Cardiac muscle cell (in vitro differentiated cells and primary cell): ENCODE measurements at places on chromosomes 7 and 10. TPM values are rescaled to one million over a fixed set of nuclear protein-coding genes. Genes with fewer than 3 reads are reported as not detected.
A peak's percentile ranks its signal among the peaks of the same experiment; 100 is the strongest.

DNA sequence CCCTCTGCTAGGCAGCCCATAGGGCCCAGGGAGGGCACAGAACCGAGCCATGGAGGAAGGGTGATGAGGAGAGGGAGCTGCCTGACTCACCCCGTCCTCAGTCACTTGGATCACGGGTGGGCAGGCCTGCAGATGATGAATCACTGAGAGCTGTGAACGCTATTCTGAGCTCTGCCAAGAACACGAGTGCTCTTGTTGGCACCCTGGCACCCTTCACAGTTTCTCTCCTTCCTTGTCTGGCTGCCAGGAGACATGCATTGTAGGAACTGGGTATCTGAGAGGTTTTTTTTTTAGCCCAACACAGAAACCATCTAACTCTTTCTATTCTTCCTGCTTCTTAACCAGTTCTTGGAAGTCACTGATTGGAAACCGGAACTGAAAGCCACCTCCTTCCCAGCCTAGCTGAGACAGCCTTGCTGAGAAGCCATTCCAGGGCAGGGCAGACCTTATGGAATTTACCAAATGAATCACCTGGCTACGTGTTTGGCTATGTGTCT is 82.1 kb downstream of the SLC37A3 start:
- DNase-seq, result no peak

- DNase-seq, result peak; percentile 38
These were observed 52.0 kb downstream of the ABCC2 start for GRCh38 chr10:99834410-99834809.

GRCh38 chr10:14665304-14665703 is 109.4 kb downstream of the FAM107B start:
- DNase-seq, result no peak

- DNase-seq, result no peak
These were observed 235.0 kb upstream of the CSTF2T start for GRCh38 chr10:51934373-51934772.

GRCh38 chr7:45564485-45564884 is 9.7 kb upstream of the ADCY1 start:
- DNase-seq, result peak; percentile 17

DNA sequence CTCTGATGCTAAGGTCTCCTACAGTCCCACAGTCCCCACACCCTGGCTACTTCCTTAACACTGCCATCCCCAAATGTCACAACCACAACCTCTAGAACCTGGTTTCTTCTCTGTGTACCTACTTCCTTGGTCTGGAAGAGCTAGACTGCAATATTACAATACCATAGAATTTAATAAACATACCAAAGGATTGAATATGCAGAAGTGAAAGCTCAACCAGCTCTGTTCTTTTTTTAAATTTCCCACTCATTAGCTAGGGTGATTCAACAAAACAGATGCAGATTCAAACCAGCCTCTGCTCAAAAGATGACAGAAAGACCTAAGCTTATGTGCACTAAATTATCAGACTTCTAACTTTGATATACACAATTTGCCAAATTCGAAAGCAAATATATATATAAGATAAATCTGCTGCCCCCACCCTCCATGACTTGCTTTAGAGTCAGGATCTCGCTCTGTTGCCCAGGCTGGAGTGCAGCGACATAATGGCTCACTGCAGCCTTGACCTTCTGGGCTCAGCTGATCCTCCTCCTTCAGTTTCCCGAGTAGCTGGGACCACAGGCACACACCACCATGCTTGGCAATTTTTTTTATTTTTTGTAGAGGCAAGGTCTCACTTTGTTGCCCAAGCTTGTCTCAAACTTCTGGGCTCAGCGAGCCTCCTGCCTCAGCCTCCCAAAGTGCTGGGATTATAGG is 212.6 kb downstream of the CHCHD3 start:
- DNase-seq, result no peak

DNA sequence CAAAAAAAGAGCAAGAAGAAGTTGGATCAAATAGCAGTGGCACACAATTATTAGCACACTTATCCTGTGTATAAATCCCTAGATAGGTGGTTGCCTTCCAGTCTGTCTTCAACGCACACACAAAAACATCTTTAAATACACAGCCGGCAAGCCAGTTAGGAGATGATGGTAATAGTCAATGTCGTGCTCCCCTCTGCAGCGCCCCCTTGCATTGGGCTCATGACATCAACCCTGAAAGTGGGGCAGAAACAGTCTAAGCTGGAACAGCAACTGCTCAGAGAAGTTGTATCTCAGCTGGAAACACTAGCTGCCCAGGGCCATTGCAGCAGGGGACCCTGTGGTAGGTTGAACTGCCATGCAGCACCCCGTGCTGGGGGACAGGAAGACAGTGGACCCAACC is 179.5 kb upstream of the YAE1 start:
- no peak for DNase-seq

DNA sequence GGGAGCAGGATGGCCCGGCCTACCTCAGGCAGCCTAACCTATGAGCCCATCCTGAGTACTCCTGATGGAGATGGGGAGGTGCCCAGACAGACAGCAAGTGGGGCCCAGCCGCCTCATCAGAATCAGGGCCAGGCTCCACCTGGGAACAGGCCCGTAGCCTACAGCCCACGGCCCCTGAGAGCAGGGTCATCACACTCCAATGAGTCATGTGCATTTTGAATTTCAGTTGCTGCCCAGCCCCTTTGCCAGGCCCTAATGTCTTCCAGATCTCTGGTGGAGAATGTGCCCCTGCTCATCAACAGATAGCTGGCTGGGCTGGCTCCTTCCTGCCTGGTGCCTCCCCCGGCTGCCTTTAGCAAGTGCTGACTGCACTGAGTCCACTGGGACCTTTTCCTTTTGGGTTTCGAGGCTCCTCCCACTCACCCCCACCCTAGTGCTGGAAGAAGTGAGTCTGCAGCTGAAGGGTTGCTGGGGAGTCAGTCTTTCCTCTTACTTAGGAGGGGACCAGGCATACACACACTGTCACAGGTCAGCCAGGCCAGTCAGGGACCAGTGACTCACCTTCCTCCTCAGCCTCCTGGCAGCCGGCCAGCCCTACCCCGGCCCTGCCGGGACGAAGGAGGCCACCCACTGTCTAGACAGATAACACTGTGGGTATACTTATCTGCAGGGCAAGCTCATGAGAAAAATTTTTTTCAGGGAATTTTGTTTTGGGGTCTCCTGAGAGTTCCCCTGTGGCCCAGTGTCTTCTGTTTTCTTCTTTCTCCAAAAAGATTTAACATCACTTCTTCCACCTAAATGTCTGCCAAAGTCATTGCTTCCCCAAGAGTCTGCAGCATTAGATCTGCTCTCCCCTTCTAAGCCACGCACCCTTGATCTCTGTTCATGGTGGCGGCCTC is 9.1 kb upstream of the ASIC3 start:
- peak; percentile 62 for DNase-seq

DNA sequence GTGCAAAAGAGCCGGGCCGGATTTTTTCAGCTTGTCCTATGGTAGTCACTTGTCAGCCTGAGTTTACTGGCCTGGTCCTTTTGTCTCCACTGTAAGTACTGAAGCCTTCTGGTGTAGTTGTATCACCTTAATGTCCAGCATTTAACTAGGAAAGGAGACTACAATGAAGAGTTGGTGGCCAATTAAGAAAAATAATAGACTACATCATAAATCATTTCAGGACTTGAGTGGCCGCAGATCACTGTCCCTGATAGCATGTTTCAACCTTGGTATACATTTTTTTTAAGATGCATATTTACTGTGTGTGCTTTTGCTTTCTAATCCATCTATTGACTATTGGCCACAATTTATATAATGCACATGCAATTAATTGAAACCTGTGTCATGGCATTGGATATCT is 6.1 kb downstream of the FZD1 start:
- DNase-seq, result no peak

GRCh38 chr7:26444555-26444954 is 152.9 kb downstream of the SNX10 start:
- no peak for DNase-seq

- DNase-seq, result peak; percentile 86
These were observed 92.2 kb upstream of the DDC start for GRCh38 chr7:50657341-50657873.

DNA sequence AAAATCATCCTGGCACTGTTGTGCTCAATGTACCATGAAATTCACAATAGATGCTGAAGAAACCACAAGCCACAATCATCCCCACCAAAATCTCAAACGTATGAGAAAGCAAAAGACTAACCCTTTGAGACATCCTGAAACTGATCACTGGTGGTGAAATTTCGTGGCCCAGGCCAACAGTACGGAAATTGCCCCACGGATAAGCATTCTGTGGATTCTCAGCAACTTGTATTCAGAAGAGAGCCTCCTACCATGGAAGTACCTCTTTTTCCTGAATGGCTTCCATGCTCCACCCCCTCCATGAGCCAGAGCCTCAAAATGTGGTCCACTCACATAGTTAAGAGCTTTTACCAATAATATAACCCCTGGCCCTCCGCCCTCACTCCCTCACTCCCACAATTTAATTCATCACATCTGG is 163.9 kb upstream of the AUTS2 start:
- peak; percentile 43 for DNase-seq

GRCh38 chr7:135392701-135393100 is 117.2 kb downstream of the CNOT4 start:
- no peak for DNase-seq

DNA sequence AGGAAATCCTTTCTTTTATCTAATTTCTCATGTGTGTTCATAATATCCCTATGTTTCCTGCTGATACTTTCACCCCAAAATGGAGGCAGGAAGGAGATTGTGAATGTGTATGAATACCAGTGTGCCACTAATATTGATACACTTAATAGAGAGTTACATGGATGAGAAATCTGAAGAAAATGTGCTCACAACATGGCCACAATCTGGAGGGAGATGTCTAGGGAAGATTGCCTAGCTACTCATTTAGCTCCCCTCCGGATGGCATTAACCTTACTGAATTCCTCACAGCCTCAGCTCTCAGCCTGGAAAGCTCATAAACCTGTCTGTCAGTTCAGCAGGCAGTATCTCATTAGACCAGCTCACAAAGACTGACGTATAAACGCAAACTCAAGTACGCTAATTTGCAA is 23.4 kb upstream of the DMTF1 start:
- peak; percentile 38 for DNase-seq

DNA sequence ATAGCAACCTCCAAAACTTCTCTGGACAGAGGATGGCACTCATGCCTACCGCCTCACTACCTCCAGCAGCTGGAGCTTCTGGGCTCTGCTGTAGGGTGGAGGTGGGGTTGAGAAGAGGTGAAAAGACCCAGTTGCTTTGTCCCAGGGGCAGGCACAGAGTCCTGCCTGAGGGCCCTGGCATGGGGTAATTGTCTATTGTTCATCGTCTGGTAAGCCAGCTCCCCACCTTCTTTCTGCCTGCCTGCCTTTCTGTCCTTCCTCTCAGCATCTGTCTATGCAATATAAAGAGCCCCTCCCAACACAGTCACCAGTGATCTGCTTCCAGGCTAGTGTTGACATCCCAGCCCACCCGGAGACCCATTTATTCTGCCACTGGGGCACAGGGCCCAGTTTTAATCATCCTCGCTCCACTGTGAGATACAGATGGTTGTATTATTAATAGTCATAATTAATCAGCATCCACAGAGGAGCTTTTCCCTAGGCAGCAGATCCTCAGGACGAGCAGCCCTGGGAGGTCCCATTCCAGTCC is 39.0 kb downstream of the ZMIZ1 start:
- no peak for DNase-seq

DNA sequence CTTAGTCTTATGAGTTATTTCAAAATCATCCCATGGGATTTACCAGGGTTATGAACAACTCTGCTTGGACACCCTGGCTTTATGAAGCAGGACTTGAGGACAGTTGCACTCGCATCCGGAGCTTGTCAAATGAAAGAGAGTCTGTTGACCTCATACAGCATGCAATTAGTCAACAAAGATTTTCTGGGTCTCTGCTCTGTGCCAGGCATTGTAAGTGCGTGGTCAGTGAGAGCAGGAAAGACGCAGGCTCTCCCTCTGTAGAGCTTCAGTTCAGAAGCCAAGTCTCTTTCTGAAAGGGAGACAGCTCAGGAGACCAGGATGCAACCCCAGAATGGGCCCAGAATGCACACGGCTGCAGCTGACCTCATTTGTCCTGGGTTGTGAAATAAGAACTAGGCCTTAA is 45.5 kb upstream of the DMBT1 start:
- no peak for DNase-seq

- no peak for DNase-seq
These were observed 256.4 kb upstream of the SLC26A5 start for GRCh38 chr7:103702454-103702853.

- DNase-seq, result no peak
These were observed 37.9 kb downstream of the ZC3HC1 start for GRCh38 chr7:130013241-130013640.

GRCh38 chr10:51617576-51618235 is 81.7 kb downstream of the CSTF2T start:
- DNase-seq, result no peak

DNA sequence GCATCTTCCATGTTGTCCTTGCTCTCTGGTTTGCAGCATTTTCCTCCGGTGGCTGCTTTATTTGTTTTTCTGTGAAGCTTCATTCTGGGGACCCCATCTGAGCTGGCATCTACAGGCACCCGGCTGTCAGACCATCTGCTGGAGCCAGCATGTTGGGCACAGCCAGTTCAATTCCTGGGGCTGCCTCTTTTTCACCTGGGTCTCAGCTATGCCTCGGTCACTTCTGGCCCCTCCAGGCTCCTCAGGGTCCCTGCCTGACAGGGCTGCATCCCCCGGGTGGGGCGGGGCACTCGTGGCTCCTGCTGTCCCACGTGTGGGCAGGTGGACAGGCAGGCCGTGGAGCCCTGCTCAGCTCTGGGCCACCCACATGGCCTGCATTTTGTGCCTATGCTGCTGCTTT is 8.1 kb downstream of the SCART1 start:
- no peak for DNase-seq

DNA sequence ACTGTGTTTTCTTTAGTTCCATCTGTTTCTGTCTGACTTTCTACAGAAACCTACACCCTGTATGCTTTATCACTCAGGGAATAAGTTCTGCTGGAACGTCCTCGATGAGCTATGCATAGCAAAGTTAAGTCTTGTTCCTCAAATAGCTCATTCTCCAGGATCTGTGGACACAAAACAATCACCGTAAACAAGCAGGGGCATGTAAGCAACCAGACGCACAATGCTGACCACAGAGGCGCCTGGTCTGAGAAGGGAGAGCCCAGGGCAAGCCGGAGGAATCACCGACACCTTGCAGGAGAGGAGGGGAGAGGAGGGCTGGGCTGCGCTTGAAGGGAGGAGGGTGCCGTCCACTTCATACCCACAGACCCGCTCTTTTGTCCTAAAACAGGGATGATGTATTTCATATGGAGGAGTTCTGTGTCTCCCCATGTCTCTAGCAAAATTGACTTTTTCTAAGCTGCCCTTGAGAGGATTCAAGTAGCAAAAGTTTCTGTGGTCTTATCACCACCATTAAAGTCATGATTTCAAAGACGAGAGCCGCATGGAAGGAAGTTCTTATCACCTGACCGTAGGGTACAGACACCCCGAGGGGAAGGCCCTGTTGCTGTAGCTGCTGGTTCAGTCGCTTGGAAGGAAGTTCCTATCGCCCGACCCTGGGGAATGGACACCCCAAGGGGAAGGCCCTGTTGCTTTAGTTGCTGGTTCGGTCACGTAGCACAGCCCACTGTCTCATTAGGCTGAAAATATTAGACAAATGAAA is 14.3 kb downstream of the CALML3 start:
- DNase-seq, result no peak

GRCh38 chr7:157399086-157399687 is 62.4 kb downstream of the DNAJB6 start:
- DNase-seq, result no peak

SPOCK2 gene
- polyA plus RNA-seq, result 0.85 and 3.9 TPM in 2 replicates

SPDYE1 gene
- 1.6 and 1.7 TPM in 2 replicates for polyA plus RNA-seq

GLCCI1 gene
- 16.4 and 29.1 TPM in 2 replicates for polyA plus RNA-seq

SEMA3D gene
- 2.1 and 3.5 TPM in 2 replicates for polyA plus RNA-seq

MYL10 gene
- not detected in 2 replicates for polyA plus RNA-seq

NPSR1 gene
- not detected in 2 replicates for polyA plus RNA-seq

ZNF777 gene
- 17.6 and 20.0 TPM in 2 replicates for polyA plus RNA-seq

OR6B1 gene
- not detected in 2 replicates for polyA plus RNA-seq

LRWD1 gene
- 26.8 and 27.6 TPM in 2 replicates for polyA plus RNA-seq

NPC1L1 gene
- not detected in 2 replicates for polyA plus RNA-seq

OPN4 gene
- 0.24 TPM in 1 of 2 replicates, not detected in the other for polyA plus RNA-seq

SPDYE16 gene
- polyA plus RNA-seq, result 0.81 and 0.87 TPM in 2 replicates
